ENCODE measurements at places on chromosomes 5 and 9.
A peak's percentile ranks its signal among the peaks of the same experiment; 100 is the strongest.

DNA sequence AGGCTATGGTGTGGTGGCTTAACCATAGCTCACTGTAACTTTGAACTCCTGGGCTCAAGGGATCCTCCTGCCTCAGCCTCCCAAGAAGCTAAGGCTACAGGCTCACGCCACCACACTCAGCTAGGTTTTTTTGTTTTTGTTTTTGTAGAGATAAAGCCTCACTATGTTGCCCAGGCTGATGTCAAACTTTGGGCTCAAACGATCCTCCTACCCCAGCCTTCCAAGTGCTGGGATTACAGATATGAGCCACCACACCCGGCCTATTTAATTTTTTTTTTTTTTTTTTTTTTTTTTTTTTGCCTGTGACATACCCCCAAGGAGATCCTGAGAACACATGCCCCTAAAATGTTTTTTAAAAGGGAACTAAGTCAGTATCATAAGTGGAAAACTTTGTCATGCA, 10.4 kb downstream of the FUBP3 start:
- no peak for DNase-seq

DNA sequence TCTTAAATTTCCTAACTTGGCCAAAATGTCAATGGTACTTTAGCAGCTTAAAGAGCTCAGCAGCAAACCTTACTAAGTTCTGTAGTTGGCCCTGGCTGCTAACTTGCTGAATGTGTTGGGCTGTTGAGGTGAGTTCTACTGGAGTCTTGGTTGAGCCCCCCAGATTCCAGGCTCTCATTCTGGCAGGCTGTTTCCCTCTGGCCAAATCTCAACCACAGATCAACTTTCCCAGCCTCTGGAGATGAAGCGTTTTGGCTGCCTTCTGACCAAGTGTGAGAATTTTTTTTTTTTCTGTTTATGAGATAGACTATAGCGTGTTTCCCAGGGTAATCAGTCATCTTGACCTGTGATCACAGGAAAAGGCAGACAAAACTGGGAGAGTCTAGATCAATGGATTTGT, 343.7 kb downstream of the EBF1 start:
- DNase-seq = no peak

DNA sequence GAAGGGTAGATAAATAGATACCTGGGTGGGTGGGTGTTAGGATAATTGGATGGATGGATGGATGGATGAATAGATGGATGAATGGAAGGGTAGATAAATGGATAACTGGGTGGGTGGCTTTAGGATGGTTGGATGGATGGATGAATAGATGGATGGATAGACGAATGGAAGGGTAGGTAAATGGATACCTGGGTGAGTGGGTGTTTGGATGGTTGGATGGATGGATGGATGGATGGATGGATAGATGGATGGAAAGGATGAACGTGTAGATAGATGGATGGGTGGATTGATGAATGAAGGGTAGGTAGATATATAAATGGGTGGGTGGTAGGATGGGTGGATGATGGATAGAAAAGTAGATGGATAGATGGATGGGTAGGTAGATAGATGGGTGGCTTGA, 59.8 kb upstream of the RXRA start:
- DNase-seq = no peak

DNA sequence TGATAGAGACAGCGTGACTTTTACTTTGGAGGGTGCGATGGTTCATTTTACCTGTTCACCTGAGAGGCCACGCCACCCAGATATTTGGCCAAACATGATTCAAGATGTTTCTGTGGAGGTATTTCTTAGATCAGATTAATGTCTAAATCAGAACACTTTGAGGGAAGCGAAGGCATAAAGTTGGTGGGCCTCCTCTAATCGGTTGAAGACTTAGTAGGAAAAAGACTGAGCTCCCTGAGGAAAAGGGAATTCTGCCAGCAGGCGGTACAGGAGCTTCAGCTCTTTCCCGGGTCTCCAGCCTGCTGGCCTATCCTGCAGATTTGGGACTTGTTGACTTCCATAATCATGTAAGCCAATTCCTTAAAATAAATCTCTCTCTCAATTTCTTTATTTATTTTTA, 7.0 kb upstream of the LAMC3 start:
- no peak for DNase-seq

GRCh38 chr5:4313138-4313537, 717.5 kb downstream of the IRX1 start:
- DNase-seq = no peak

DNA sequence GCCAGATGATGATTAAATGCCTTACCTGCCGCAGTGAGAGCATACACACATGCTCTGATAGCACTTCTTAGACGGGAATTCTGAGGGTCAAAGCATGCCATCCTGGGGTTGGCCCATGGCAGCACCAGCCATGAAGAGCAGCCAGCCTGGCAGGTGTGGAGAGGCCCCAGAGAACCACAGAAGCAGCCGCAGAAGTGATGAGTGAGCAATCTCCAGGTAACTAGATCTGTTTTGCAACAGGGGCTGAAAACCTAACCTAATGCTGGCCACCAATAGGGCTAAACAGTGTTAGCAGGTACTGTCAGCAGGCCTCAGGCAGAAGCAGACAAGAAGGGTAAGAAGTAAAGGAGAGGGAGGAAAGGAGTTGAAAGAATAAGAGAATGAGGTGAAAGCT, 33.5 kb upstream of the HOMER1 start:
- no peak for DNase-seq

- DNase-seq = no peak
Observed at GRCh38 chr5:68011259-68011760, 204.2 kb upstream of the PIK3R1 start.

DNA sequence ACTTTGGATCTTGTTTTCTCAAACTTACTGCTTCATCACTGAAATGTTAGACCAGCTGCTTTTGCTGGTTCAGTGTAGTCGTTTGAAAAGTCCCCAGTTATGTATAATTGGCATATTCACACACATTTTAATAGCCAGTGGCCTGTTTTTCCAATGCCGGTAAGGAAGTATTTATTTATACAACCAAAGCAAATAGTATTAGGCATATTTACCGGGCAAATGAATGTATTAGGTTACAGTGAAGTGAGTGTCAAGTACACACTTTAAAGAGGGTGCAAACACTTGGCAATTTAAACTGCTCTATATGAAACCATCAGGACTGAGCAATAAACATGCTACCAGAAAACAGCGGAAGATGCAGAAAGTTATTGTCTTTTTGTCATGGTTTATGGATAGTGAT, 242.9 kb downstream of the MCTP1 start:
- no peak for DNase-seq

DNA sequence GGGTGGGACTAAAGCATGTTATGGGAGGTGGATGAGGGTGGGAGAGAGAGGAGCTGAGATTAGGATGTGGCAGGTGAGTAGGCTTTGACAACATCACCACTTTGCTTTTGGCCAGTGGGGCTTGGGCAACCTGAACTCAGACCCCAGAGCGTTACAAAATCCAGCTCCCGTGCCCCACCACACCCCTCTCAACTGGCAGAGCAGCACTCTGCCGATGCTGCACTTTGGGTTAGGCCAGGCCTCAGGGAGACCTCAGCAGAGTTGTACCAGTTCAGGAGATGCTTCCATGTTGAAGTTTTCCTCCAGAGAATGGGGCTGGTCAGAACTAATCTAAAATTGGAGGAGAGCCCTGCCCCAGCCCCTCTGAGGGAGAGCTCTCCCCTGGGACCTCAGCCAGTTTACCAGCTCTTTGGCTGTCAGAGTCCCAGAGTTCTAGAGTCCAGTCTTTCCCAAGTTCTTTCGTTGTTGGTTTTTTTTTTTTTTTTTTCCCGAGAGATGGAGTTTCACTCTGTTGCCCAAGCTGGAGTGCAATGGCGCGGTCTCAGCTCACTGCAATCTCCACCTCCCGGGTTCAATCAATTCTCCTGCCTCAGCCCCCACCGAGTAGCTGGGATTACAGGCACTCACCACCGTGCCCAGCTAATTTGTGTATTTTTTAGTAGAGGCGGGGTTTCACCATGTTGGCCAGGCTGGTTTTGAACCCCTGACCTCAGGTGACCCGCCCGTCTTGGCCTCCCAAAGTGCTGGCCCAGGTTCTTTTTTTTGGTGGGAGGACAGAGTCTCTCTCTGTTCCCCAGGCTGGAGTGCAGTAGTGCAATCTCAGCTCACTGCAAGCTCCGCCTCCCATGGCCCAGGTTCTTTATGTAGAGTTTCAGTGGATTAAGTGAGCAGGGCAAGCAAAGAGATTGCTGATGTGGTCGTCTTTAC, 17.8 kb downstream of the NUDT2 start:
- DNase-seq = no peak

- peak; percentile 79 for DNase-seq
Observed at GRCh38 chr5:146565764-146566367, 49.9 kb upstream of the GPR151 start.

- DNase-seq = no peak
Observed at GRCh38 chr5:175805256-175806011, 65.9 kb upstream of the CPLX2 start.

DNA sequence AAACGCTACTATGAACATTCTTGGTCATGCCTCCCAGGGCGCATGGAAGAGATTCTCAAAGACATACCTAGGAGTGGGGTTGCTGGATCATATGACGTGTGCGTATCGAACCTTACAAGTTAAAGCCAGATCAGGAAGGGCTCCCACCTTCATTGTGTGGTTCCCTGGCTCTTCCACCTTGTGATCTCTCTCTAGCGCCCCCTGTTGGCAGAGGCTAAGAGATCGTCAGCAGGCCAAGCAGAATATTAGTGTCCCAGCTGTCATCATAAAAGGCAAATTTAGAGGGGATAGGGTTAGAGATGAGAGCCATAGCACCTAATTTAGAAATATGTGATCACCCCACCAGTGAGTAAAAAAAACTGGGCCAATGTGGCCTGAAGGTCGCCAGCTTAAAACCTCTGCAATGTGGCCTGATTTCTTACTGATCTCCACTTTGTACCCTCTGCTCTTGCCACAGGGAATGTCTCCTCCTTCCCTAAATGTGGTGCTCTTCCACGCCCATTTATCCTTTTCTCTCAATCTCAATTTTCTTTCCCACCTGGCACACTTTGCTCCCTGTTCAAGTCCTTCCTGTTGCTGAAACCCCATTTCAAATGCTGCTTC, 91.7 kb upstream of the SHB start:
- DNase-seq = peak; percentile 72

- DNase-seq = no peak
Observed at GRCh38 chr5:54224103-54224826, 86.1 kb downstream of the ARL15 start.

DNA sequence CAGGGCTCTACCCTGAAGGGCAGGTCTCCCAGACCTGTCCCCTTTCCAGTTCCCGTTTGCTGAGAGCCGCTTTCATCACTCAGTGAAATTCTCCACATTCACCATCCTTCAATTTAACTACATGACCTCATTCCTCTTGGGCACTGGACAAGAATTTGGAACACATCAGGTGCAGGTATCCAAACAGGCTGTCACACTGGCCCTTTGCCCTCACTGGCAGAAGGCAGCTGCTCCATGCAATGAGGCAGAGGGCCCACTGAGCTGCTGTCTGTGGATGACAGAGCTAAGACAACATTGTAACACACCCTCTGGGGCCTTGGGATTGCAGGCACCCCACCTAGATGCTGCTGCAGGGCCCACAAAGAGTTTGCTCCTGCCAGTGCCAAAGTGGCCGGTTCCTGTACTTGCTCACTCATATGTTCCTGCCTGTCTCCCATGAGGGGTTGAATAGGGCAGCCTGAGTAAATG, 55.1 kb downstream of the ACTL7B start:
- no peak for DNase-seq

DNA sequence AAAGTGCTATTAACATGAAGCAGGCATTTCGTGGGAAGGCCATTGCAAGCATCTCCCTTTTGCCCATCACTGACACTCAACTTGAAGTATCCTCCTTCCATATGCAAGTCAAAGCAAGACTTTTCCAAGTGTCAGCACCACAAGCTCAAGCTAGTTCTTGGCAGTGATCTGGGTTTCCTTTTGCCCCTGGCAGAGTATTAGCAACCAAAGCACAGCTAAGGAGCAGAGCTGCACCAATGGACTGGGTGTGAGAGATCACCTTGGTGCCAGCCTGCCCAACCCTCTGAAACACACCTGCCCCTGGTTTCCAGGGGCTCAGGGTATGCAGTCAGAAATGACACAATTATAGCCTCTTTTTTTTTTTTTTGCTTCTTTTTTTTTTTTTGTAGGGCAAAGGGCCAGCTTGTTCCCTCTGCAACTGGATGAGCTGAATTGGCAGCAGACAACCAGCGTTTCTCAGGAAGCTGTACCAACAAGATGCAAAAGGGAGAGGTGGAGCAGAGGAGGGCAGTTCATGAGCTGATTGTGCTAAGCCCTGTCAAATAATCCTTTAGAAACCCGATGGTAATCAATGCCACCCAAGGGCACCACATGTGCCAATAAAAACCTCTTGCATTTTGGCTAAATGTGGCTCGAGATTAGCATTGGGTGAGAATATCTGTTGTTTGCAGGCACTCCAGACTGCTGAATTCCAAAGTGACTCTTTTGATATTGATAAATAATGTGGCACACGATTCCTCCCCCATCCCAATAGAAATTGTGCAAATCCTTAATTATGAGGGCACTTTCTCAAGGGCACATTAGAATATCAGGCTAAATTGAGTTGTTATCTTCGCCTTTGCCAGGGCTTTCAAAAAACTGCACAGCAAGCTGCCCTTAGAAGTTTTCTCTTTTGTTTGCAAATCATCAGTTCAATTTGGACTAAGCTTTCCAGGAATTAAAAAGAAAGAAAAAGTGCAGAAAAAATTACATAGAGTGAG, 192.4 kb downstream of the GAS1 start:
- no peak for DNase-seq

- DNase-seq = peak; percentile 33
Observed at GRCh38 chr5:7394889-7395431, 978 bp upstream of the ADCY2 start.

DNA sequence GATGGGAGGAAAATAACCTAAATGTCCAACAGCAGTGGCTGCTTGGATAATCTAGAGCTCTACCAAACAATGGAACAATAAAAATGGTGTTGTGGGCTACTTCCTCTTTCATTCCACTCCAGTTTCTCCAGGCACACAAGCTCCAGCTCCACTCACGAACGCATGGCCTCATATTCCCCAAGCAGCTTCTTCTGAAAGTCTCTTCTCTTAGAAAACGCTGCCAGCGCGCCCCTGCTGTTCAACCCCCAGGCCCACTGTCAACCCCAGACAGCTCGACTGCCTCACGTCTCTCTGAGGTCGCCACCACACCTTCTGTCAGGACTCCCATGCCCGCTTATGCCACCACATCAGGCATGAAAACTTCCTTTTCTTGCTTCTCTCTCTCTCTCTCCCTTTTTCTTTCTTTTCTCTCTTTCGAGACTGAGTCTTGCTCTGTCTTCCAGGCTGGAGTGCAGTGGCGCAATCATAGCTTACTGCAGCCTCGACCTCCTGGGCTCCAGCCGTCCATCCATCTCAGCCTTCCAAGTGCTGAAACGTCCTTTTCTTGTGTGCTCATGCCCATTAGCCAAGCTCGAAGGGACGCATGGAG, 16.2 kb downstream of the OR2V2 start:
- no peak for DNase-seq

- DNase-seq = peak; percentile 89
Observed at GRCh38 chr5:119287547-119288111, 68.2 kb upstream of the TNFAIP8 start.

DNA sequence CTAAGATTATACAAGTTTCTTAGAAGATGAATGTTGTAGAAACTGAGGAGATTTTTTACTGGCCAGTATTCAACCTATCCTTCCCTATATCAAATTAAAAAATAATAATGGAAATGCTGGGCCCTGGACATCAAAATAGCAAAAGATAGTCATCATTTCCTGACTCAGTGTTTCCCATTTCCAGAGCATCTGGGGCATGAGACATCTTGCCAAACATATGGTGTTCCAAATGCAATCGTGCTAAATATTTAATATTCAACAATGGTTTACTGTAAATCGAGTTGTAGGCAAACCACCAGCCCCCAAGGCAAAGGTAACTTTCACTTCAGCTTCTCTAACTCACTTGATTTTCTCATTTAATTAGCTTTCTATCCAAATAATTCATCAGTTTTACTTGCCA, 152.9 kb downstream of the FRMD3 start:
- DNase-seq = no peak

All from Daoy (cell line).